Muscle of arm (tissue), 14 donors: ENCODE measurements at places on chromosomes 5 and 9. TPM values are rescaled to one million over a fixed set of nuclear protein-coding genes. Genes with fewer than 3 reads are reported as not detected.

Gene CD274
- polyA plus RNA-seq: not detected

Gene SOHLH1
- 0.11 TPM for polyA plus RNA-seq

Gene DIPK1B
- polyA plus RNA-seq: 14.7 TPM

Gene FBXW2
- polyA plus RNA-seq: 39.1 TPM

Gene ABO
- 28.3 TPM for polyA plus RNA-seq

Gene PDLIM7
- polyA plus RNA-seq: 268 TPM

Gene ORM2
- not detected for polyA plus RNA-seq

Gene REEP2
- not detected for polyA plus RNA-seq

Gene EGFLAM
- polyA plus RNA-seq: 45.1 TPM

Gene GAPVD1
- polyA plus RNA-seq: 18.0 TPM

Gene CD72
- polyA plus RNA-seq: 2.9 TPM

Gene TICAM2
- not detected for polyA plus RNA-seq

Gene PCDHB2
- 5.3 TPM for polyA plus RNA-seq

Gene C5orf58
- polyA plus RNA-seq: 0.37 TPM

Gene KIF20A
- 23.2 TPM for polyA plus RNA-seq

Gene DDX4
- not detected for polyA plus RNA-seq

Gene CSF1R
- 41.1 TPM for polyA plus RNA-seq

Gene DMGDH
- 2.8 TPM for polyA plus RNA-seq

Gene ABLIM3
- polyA plus RNA-seq: 70.7 TPM

Gene GNA14
- 5.1 TPM for polyA plus RNA-seq

Gene HSD17B3
- 0.31 TPM for polyA plus RNA-seq

Gene ARSI
- 9.9 TPM for polyA plus RNA-seq

Gene MRPL36
- 24.4 TPM for polyA plus RNA-seq

Gene COL27A1
- 26.0 TPM for polyA plus RNA-seq

Gene TMEM215
- polyA plus RNA-seq: 1.9 TPM

Gene TMEM252
- polyA plus RNA-seq: 1.7 TPM

Gene SHOC1
- 0.17 TPM for polyA plus RNA-seq

Gene IL7R
- 2.2 TPM for polyA plus RNA-seq

Gene SLC1A1
- polyA plus RNA-seq: 0.49 TPM

Gene ZCCHC10
- polyA plus RNA-seq: 25.8 TPM

Gene PFN3
- not detected for polyA plus RNA-seq

Gene NEURL1B
- polyA plus RNA-seq: not detected

Gene CARTPT
- polyA plus RNA-seq: not detected

Gene PCDHB13
- 2.6 TPM for polyA plus RNA-seq

Gene OBP2B
- not detected for polyA plus RNA-seq

Gene BAAT
- 0.82 TPM for polyA plus RNA-seq

Gene SPATA31D4
- polyA plus RNA-seq: not detected
